ENCODE measurements at places on chromosomes 13 and 19.

DNA sequence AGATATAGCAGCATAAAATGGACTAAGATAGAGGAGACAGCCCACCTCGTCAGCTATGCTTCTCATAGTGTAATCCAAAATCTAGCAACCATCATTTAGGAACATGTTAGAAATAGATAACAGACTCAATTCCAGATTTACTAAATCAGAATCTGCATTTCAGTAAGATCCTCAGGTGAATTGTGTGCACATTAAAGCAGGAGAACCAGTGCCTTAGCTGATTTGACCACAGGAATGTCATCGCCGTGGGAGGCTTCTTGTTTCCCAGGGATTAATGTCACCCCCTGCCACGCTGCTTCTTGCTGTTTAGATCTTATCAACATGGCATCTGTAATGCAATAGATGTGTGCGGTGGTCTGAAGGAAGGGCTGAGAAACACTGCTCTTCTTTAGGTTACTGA, 84.0 kb downstream of the GPC5 start:
- DNase-seq: no peak

- DNase-seq: peak; percentile 95
Observed at GRCh38 chr19:14544977-14545715, 15.8 kb downstream of the TECR start.

GRCh38 chr19:4115050-4115817, 8.7 kb downstream of the MAP2K2 start:
- no peak for DNase-seq

- DNase-seq: no peak
Observed at GRCh38 chr13:23966221-23966690, 69.0 kb upstream of the C1QTNF9B start.

- peak; percentile 2 for DNase-seq
Observed at GRCh38 chr13:71320452-71320851, 546.6 kb downstream of the DACH1 start.

Data from NCI-H1105 treated with DMSO at 0.1 percent for 48 hours (cell line).